Transverse colon (tissue), 4 donors: ENCODE measurements at places on chromosomes 1 and 21. TPM values are rescaled to one million over a fixed set of nuclear protein-coding genes. Genes with fewer than 3 reads are reported as not detected.

Gene RNPC3
- total RNA-seq = 77.8 TPM

GRCh38 chr21:28317177-28317950 lies 675.3 kb downstream of the LTN1 start:
- H3K4me3 ChIP-seq = no peak overlapping the region
- H3K27ac ChIP-seq = no peak overlapping the region
- H3K27me3 ChIP-seq = no peaks in the 10 kb centered on the region

Gene ITLN2
- total RNA-seq = not detected

DNA sequence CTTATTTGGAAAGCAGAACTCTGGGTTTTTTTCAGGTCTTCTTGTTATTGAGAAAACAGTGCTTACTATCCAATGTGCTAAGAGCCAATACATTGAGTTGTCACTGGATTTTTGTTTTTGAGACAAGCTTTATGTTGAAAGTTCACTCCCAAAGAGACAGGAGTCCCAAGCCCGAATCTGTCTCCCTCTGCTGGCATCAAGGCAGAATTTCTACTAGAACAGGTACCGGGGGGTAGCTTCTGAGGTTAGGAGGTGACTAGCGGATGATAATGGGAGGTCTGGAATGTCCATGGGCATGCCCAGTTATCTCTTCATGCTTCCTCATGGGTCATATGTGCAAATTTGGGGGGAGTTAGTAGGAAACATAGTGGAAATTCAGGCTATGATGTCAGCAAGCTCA lies 25.1 kb downstream of the ZNF124 start:
- no peaks in the 10 kb centered on the region for H3K4me1 ChIP-seq
- H3K27me3 ChIP-seq = no peaks in the 10 kb centered on the region
- H3K4me3 ChIP-seq = no peak overlapping the region
- no peak overlapping the region for H3K27ac ChIP-seq
- no peaks in the 10 kb centered on the region for H3K36me3 ChIP-seq
- no peak for DNase-seq

Gene CACHD1
- total RNA-seq = 2.2 TPM

Gene CELA2B
- total RNA-seq = not detected

Gene DNASE2B
- not detected for total RNA-seq

GRCh38 chr1:24442764-24443163 lies 27.2 kb downstream of the NIPAL3 start:
- no peaks in the 10 kb centered on the region for H3K36me3 ChIP-seq
- DNase-seq = no peak
- no peak overlapping the region for H3K4me3 ChIP-seq
- H3K27ac ChIP-seq = no peak overlapping the region
- no peaks in the 10 kb centered on the region for H3K27me3 ChIP-seq

DNA sequence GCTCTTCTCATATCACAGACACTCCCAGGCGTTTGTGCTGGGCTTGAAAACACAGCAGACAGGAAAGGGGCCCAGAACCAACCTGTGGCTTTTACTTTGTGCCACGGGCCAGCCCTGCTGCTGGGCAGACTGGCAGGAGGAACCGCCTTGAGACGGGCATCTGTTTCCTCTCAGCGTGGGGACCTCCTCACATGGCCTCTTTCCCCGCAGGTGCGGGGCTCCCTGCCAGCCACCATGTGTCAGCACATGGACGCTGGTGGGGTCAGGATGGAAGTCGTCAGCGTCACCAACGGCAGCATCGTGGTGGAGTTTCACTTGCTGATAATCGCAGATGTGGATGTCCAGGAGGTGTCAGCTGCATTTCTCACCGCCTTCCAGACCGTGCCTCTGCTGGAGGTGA lies 47.8 kb downstream of the UMODL1 start:
- H3K4me3 ChIP-seq = no peak overlapping the region
- peak; percentile 26 for DNase-seq
- peaks cover 37% of the 10 kb centered on the region for H3K27me3 ChIP-seq
- no peaks in the 10 kb centered on the region for H3K36me3 ChIP-seq

Gene ERO1B
- 4.6 TPM for total RNA-seq

Gene GBP6
- not detected for total RNA-seq

Gene DAB1
- total RNA-seq = not detected

DNA sequence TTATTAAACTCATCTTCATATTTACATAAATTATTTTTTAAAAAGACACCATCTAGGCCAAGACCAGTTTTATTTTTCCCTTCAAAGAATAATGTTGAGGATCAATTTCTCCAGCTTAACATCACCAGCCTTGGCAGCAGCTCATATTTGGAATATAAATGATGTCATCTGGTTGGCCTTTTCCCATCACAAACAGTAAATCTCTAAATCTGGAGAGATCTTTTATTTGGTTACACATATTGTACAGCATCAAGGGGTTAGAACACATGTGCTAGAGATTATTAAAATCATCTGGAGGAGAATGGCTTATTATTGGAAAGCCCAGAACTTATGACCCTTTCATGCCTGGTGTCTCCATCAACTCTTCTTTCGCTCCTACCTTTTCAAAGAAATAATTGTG lies 508.8 kb downstream of the PLPP3 start:
- H3K4me1 ChIP-seq = peaks cover 3% of the 10 kb centered on the region
- no peak for DNase-seq
- H3K27me3 ChIP-seq = no peaks in the 10 kb centered on the region
- H3K27ac ChIP-seq = no peak overlapping the region
- H3K4me3 ChIP-seq = no peak overlapping the region

Gene EFNA3
- 3.4 TPM for total RNA-seq

- H3K27me3 ChIP-seq = no peaks in the 10 kb centered on the region
- H3K36me3 ChIP-seq = no peaks in the 10 kb centered on the region
- DNase-seq = no peak
- H3K4me3 ChIP-seq = no peak overlapping the region
- H3K27ac ChIP-seq = peak overlapping the region; percentile 27
- no peaks in the 10 kb centered on the region for H3K4me1 ChIP-seq
Observed at GRCh38 chr1:176515310-176515709, 52.3 kb downstream of the PAPPA2 start.

Gene E2F2
- total RNA-seq = 7.2 TPM

Gene GRIK3
- 0.79 TPM for total RNA-seq

- no peaks in the 10 kb centered on the region for H3K4me1 ChIP-seq
- no peaks in the 10 kb centered on the region for H3K27me3 ChIP-seq
- H3K36me3 ChIP-seq = no peaks in the 10 kb centered on the region
- H3K4me3 ChIP-seq = no peak overlapping the region
Observed at GRCh38 chr1:77400781-77401180, 119.0 kb downstream of the AK5 start.

Gene KCNA10
- total RNA-seq = not detected

DNA sequence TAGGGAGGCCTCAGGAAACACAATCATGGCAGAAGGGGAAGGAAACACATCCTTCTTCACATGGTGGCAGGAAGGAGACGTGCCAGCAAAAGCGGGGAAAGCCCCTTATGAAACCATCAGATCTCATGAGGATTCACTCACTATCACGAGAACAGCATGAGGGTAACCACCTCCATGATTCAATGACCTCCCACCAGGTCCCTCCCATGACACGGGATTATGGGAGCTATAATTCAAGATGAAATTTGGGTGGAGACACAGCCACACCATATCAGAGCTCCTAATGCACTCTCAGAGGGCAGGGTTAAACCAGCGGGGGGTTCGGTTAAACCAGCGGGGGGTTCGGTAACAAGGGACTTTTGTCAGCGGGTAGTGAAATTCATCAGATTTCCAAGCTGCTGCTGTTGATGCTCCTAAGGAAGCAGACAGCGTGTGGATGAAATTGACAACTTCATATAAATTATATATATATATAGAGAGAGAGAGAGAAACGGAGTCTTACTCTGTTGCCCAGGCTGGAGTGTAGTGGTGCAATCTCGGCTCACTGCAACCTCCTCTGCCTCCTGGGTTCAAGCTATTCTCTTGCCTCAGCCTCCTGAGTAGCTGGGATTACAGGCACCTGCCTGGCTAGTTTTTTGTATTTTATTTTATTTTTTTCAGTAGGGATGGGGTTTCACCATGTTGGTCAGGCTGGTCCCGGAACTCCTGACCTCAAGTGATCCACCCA lies 4.2 kb downstream of the CSTB start:
- no peaks in the 10 kb centered on the region for H3K27me3 ChIP-seq
- H3K36me3 ChIP-seq = peaks cover 11% of the 10 kb centered on the region
- H3K27ac ChIP-seq = no peak overlapping the region
- H3K4me3 ChIP-seq = no peak overlapping the region
- no peak for DNase-seq

DNA sequence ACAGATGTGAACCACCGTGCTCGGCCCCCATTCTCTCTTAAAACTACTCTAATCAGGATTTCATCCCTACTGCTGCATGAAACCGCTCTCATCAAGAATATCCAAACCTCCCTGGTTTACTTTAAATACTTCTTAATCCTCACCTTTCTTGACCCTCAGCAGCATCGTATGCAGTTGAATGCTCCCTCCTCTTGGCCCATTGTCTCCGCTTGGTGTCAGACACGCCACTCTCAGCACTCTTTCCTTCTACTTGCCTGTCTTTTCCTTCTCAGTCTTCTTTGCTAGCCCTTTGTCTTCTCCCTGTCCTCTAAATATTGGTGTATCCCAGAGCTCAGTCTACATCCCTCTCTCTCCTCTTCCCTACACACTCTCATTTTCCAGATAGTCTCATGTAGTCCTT lies 314.9 kb downstream of the MRPL39 start:
- no peak overlapping the region for H3K27ac ChIP-seq
- no peaks in the 10 kb centered on the region for H3K36me3 ChIP-seq
- H3K4me3 ChIP-seq = no peak overlapping the region
- no peaks in the 10 kb centered on the region for H3K27me3 ChIP-seq

DNA sequence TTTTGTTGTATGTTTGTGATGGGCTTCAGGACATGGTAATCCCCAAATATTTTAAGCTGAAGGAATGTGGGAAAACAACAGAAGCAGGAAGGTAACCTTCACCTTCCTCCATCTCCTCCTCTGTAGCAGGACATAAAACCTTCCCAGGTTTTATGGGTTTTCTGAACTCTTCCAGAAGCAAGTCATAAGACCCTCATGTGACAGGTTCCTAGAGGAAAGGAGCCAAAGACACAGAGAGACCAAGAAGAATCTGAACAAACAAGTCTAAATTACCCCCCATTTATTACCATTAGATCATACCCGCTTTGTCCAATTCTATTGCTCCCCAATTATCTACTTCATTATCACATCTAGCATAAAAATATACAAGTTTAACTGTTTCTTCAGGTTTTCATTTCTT lies 28.8 kb downstream of the SCMH1 start:
- no peak for DNase-seq
- no peaks in the 10 kb centered on the region for H3K36me3 ChIP-seq
- H3K4me3 ChIP-seq = no peak overlapping the region
- H3K4me1 ChIP-seq = peaks cover 2% of the 10 kb centered on the region

DNA sequence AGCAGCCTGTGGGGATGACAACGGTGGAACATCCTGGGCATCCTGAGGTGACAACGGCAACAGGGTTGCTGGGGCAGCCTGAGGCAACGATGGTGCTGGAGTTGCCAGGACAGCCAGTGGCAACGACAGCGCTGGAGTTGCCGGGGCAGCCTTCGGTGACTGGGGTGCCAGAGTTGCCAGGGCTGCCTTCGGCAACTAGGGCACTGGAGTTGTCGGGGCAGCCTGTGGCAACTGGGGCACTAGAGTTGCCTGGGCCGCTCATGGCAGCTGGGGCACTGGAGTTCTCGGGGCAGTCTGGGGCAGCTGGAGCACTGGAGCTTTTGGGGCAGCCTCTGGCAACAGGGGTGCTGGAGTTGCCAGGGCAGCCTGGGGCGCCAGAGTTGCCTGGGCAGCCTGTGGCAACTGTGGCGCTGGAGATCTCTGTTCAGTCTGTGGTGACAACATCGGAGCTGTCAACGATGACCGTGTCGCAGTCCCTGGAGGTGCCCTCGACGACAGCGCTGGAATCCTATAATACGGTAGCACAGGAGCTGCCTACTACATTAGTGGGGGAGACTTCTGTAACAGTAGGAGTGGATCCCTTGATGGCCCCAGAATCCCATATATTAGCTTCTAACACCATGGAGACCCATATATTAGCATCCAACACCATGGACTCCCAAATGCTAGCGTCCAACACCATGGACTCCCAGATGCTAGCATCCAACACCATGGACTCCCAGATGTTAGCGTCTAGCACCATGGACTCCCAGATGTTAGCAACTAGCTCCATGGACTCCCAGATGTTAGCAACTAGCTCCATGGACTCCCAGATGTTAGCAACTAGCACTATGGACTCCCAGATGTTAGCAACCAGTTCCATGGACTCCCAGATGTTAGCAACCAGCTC lies 8.2 kb downstream of the SON start:
- peaks cover 77% of the 10 kb centered on the region for H3K36me3 ChIP-seq
- H3K27ac ChIP-seq = no peak overlapping the region
- H3K4me1 ChIP-seq = peaks cover 2% of the 10 kb centered on the region
- no peak for DNase-seq
- H3K4me3 ChIP-seq = no peak overlapping the region

Gene FAM167B
- 1.1 TPM for total RNA-seq

DNA sequence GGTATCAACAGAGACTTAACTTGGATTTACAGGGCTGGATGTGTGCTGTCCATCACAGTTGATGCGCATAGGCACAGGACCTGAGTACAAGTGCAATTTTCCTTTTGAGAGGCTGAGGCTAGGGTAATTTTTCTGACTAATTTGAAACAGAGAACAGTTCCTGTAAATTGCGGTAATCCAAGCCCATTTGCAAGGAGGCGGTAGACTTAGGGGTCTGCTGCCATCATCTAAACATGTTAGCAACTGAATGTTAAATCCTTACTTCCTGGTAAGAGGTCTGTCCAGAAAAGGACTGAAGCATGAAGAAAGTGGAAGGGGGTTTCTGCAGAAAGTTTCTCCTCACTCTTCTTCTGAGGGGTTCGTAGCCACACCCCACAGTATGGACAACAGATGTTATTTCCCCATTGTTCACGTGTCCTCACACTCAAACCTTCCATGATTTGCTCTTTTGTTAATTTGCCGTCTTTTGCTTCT lies 23.7 kb upstream of the C1orf198 start:
- no peak for DNase-seq
- no peaks in the 10 kb centered on the region for H3K36me3 ChIP-seq
- no peaks in the 10 kb centered on the region for H3K4me1 ChIP-seq
- H3K27ac ChIP-seq = no peak overlapping the region
